Activated CD4-positive, CD25-positive, alpha-beta regulatory T cell (primary cell): ENCODE measurements at places on chromosomes 3 and 15.

- no peak for DNase-seq
Observed at GRCh38 chr3:64028754-64029153, 5.5 kb upstream of the PSMD6 start.

- no peak for DNase-seq
Observed at GRCh38 chr15:31586841-31587240, 260.2 kb downstream of the KLF13 start.

- no peak for DNase-seq
Observed at GRCh38 chr3:197490098-197491058, 65.4 kb downstream of the BDH1 start.

DNA sequence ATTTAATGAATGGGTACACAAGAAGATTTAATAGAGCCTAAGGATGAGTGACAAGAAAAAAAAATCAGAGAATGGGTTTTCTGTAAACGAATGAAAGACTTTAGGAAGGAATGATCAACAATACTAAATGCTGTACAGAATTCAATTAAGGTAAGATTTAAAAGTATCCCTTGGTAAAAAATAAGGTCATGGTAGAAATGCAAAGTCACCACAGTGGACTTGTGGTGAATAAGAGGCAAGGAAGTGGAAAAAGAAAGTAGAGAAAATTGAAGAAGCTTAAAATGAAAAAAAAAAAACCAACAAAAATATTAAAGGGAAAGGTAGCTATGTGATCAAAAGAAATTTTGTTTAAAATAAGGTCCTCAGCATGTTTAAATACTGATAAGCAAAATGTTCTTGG lies 82.4 kb downstream of the PLSCR2 start:
- DNase-seq, result no peak
